KG1 (cell line): ENCODE measurements at places on chromosomes 12 and 14.
A peak's percentile ranks its signal among the peaks of the same experiment; 100 is the strongest.

- no peak for DNase-seq
Measured at GRCh38 chr12:127489061-127489460, 777.9 kb upstream of the TMEM132C start.

GRCh38 chr14:89973234-89973823 is 17.6 kb downstream of the TDP1 start:
- DNase-seq: peak; percentile 3

DNA sequence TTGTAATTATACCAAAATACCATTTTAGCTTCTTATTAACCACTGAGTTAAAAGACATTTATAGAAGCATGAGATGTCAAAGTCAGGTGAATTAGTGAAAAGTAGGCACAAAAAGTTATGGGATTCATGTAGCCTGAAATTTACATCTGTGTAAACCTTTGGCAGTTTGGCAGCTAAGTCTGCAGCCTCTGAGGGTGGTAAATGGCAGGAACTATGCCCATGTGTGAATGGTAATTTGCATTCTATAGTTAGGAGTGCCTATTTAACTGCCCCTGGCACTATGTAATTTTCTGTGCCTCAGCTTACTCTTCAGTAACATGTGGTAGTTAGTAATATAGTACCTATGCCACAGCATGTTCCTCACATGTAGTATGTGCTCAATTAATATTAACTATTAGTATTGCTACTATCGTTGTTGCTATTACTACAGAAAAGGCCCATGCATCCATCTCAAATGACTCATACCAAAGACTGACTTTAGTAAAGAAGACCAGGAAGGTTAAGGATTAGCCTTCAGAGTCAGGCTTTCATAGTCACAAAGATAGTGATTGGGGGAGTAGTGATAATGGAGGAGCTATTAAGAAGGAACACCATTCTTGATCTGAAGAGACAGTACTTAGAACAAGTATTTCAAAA is 258.7 kb upstream of the BTG1 start:
- DNase-seq: no peak

DNA sequence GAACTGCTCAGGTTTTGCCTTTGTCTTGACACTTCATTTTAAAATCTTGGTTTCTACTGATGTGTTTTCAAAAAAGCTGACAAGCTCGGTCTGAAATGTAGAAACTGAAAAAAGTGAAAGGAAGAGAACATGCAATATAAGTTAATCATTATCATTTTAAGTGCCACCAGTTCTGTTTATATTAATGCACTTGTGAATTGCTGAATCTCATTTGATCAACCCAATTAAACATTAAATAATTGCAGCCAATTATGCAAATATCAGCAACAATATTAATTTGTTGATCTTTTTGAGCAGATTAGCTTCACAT is 133.8 kb downstream of the BCAT1 start:
- no peak for DNase-seq

DNA sequence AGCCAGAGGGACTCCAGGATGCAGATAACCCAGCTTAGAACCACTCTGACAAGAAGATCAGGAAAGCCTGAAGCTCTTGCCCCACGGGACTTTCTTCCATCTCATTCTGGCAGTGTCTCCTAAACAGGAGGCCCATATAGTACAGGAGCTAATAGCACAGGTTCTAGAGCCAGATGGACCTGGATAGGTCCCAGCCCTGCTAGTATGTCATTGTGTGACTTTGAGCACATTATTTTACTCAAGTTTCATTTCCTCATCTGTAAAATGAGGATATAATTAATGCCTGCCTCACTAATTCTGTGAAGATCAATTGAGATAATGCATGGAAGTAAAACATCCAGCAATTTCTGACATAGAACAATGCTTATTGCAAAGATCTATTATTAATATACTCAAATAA is 66.5 kb upstream of the GZMB start:
- DNase-seq: no peak

DNA sequence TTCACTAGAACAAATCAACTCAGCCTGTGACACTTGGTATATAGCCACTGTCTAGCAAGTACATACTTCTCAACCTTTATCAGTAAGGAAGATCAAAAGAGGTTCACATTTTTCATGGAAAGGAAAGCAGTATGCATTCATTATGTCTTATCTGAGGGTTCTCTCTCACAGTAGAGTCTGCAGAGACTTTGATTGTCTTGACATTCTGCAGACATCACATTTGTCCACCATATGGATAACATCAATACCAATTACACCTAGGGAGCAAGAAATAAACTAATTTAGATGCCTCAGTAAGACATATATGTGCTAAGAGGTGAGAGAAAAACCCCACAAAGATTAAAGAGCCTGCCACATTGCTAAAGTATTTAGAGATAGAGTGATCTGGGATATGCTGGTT is 110.8 kb upstream of the SLC35F4 start:
- DNase-seq: no peak

DNA sequence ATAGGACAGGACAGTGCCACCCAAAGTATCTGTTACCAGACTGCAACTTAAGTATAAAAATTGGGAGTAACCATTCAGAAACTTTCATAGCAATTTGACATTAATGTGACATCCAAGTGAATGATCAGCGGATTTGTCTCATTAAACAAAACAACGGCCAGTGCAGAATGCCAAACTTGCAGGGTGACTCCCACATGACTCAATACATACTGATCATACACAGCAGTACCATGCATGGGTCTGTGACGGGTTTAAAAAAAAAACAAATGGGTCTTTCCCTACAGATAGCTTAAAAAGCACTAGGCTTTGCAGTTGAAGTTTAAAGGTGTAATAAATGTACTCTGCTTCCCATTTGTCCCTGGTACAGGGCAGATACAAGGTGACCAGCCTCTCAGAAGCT is 116.6 kb downstream of the SLC35F4 start:
- DNase-seq: no peak

DNA sequence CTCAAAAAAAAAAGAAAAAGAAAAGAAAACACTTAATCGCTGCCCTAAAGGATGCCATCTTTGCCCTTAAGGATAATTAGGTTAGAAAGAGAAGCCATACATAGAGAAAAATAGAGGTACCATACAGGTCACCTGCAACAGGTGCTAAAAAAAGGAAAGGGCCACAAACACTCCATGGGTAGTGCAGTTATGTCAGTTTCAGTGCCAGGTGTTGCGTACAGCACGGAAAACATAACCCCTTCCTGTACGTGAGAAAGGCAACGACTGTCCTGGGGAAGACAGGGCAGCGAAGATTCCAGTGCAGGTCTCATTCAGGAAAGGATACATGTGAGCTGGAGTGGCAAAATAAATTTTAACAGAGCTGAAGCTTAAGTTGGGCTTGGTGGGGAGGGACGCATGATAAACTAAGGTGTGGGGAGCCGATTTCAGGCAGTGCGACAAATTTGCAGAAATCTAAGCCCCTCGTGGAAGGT is 553 bp upstream of the DAZAP2 start:
- no peak for DNase-seq

DNA sequence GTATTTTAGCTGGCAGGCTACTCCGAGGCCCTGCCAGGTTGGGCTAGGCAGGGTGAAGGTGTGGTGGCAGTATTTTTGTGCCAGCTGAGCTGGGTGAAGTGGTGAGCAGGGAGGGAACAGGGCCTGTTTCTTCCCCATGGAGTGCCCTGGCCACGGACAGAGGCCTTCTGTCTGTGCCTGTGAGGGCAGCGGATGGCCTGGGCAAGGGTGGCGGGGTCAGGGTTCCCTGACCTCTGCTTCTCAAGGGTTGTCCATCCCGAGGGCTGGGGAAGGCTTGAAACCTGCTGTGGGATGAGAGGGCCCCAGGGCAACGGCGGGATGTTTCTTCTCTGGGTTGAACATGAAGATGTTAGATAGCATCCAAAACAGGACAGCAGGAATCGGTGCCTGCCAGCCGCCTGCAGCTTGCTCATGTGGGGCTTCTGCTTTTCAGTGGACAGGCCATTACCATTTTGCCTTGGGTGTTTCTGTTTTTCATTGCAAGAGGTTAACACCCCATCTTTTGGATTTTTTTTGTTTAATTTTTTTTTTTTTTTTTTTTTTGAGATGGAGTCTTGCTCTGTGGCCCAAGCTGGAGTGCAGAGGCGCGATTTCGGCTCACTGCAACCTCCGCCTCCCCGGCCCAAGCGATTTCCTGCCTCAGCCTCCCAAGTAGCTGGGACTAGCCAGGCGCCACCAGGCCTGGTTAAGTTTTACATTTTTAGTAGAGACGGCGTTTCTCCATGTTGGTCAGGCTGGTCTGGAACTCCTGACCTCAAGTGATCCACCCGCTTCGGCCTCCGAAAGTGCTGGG is 3.3 kb downstream of the MTA1 start:
- DNase-seq: no peak

- DNase-seq: no peak
Measured at GRCh38 chr14:65065719-65066118, 36.6 kb downstream of the MAX start.

- DNase-seq: no peak
Measured at GRCh38 chr12:99381992-99382391, 265.6 kb upstream of the GARIN6 start.

DNA sequence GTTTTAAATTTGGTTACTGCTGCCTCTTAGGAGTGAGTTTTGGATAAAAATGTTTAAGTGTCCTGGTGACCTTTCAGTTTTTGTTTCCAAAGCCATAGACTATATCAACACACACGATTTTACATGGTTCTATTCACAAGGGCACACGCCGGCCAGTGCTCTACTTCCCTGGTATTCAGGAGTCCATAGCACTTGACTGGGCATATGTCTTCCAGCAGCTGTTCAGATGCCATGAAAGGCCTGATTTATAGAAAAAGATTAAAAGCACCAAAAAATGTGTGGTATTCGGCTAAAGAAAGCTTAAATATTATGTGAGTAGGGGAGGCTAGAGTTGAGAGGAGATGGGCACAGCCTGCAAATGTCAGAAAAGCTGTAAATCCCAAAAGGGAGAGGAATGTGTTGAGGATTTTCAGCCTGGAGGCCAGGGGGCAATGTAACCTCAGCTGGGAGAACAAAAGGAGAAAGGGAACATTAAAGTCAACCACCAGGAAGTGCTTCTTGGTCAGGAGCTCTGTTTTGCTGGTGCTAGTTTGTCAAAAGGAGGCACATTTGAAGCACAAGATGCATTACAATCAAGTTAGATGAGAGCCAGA is 478.4 kb downstream of the RAD51B start:
- DNase-seq: no peak

GRCh38 chr12:129160282-129160681 is 307.0 kb downstream of the GLT1D1 start:
- DNase-seq: no peak

GRCh38 chr14:24879661-24880386 is 170.1 kb downstream of the STXBP6 start:
- DNase-seq: no peak

GRCh38 chr12:19624491-19624890 is 185.2 kb downstream of the AEBP2 start:
- DNase-seq: no peak

DNA sequence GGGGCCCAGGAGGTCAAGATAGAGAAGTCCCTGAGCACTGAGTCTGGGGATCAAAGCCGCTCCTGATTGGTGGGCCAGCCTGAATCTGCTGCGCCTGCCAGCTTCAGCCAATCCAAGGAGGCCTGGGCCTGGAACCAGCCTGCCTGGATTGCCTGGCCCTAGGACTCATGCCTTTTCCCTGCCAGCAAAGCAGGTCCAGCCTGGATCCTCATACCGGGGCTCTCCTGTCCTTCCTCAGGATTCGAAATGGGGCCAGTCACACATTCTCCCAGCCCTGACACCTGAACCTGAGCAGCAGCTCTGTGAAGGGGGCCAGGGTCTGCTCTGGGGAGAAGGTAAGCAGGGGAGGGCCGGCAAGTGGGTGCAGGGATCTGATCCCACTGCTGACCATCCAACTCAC is 81.9 kb downstream of the NINJ2 start:
- DNase-seq: no peak

DNA sequence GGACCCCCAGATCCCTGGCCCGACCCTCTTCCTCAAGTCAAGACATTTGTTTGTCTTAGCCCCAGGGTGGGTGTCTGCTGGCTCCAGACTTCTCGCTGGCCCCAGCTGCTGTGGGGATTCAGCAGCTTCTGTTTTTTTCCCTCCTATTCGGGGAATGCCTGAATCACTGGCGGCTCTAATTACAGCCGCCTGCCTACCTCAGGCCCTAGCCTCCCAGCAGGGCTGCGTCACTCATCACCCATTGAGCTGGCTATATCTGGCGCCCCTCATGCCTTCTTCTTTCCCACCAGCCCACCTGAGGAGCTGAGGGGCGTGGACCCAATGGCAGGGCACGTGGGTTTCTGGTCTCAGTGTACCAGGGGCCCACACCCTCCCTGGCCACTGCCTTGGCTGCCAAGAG is 10.1 kb downstream of the KRT80 start:
- no peak for DNase-seq
